ENCODE measurements at places on chromosomes 5 and 9. TPM values are rescaled to one million over a fixed set of nuclear protein-coding genes. Genes with fewer than 3 reads are reported as not detected.

Gene SPATA31A3
- not detected for total RNA-seq

Gene PCDHGB3
- 0.17 TPM for total RNA-seq

Gene GZMA
- 18.3 TPM for total RNA-seq

Gene SPINK4
- not detected for total RNA-seq

Gene SPATA31D4
- not detected for total RNA-seq

Gene SV2C
- not detected for total RNA-seq

Gene AJM1
- total RNA-seq = 3.8 TPM

Gene LRRC70
- 0.23 TPM for total RNA-seq

Gene OTULINL
- 16.5 TPM for total RNA-seq

Gene SCGB3A2
- not detected for total RNA-seq

Gene SH3TC2
- total RNA-seq = not detected

Gene ITK
- total RNA-seq = 156 TPM

Gene IRX2
- total RNA-seq = not detected

Gene PCDHAC2
- not detected for total RNA-seq

Gene GRIA1
- total RNA-seq = not detected

Gene SLC34A3
- not detected for total RNA-seq

Gene PCDH1
- total RNA-seq = not detected

Gene IFNA2
- total RNA-seq = not detected

Gene ANKRD31
- 0.50 TPM for total RNA-seq

Gene ACOT12
- total RNA-seq = not detected

Gene SGCD
- total RNA-seq = 0.02 TPM

Gene DPYSL3
- 0.34 TPM for total RNA-seq

Gene INSL4
- not detected for total RNA-seq

Gene TMEM171
- not detected for total RNA-seq

Gene PTGS1
- total RNA-seq = 0.08 TPM

Gene AGGF1
- 34.4 TPM for total RNA-seq

Gene SLC46A2
- not detected for total RNA-seq

Gene CDH6
- total RNA-seq = not detected

Gene PHF24
- not detected for total RNA-seq
